Ovary (tissue), 10 donors: ENCODE measurements at places on chromosomes 16 and 17. TPM values are rescaled to one million over a fixed set of nuclear protein-coding genes. Genes with fewer than 3 reads are reported as not detected.

GRCh38 chr17:69047368-69048263 is 13.1 kb downstream of the ABCA9 start:
- H3K27ac ChIP-seq, result no peak overlapping the region
- H3K27me3 ChIP-seq, result no peaks in the 10 kb centered on the region
- peaks cover 4% of the 10 kb centered on the region for H3K4me1 ChIP-seq
- no peaks in the 10 kb centered on the region for H3K36me3 ChIP-seq

DNA sequence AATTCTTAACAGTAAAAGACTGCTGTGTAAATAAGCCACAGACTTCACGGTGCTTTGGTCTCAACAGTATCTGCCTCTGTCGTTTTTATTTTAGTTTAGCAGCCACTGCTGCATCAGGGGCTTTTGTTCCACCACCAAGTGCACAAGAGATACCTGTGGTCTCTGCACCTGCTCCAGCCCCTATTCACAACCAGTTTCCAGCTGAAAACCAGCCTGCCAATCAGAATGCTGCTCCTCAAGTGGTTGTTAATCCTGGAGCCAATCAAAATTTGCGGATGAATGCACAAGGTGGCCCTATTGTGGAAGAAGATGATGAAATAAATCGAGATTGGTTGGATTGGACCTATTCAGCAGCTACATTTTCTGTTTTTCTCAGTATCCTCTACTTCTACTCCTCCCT is 7.9 kb downstream of the HERPUD1 start:
- H3K27me3 ChIP-seq, result no peaks in the 10 kb centered on the region
- H3K4me3 ChIP-seq, result no peak overlapping the region
- DNase-seq, result no peak
- peaks cover 5% of the 10 kb centered on the region for H3K4me1 ChIP-seq
- no peaks in the 10 kb centered on the region for H3K36me3 ChIP-seq
- H3K27ac ChIP-seq, result no peak overlapping the region

DNA sequence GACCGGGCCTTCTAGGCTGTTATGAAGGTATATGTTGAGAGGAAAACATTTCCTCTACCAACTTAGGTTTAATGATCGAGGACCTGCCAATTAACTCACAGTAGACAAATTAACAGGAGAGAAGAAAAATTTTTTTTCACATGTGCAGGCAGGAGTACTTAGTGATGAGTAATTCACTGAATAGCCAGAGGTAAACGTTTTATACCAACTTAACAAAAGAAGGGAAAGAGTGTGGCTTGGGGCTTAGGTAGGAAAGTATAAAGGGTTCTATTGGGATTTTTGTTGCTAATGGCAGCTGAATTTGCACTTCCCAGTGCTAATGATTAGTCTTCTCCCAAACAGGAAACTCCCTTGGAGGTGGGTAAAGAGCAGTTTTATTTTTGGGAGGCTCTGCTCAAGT is 121.6 kb upstream of the HS3ST4 start:
- no peak overlapping the region for H3K4me3 ChIP-seq
- no peak overlapping the region for H3K27ac ChIP-seq
- no peaks in the 10 kb centered on the region for H3K27me3 ChIP-seq
- no peaks in the 10 kb centered on the region for H3K4me1 ChIP-seq

MSL1 gene
- polyA plus RNA-seq, result 122 TPM
